ENCODE measurements at places on chromosomes 11 and 22.
A peak's percentile ranks its signal among the peaks of the same experiment; 100 is the strongest.

GRCh38 chr11:30504468-30504867, 81.7 kb downstream of the MPPED2 start:
- DNase-seq, result no peak
- H3K27me3 ChIP-seq, result no peaks in the 10 kb centered on the region
- H3K36me3 ChIP-seq, result peaks cover 33% of the 10 kb centered on the region

DNA sequence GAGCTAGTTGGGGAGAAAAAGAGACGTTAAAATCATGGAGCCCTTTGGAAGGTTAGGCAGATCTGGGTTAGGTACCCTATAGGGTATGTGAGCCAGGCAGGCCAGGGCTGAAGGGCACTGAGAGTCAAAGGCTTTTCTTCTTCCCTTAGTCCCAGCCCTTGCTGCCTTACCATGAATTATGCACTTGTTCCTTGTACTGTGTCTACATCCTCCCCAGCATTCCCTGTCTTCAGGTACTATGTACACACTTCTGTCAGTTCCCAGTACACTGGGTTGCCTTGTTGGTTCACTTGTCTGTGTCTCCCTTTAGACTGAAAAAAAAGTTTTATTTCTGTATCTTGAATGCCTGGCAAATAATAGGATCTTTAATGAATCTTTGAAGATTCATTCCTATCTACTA, 16.9 kb downstream of the RNF185 start:
- H3K4me3 ChIP-seq, result no peak overlapping the region
- no peak for DNase-seq
- H3K27me3 ChIP-seq, result no peaks in the 10 kb centered on the region
- H3K27ac ChIP-seq, result peak overlapping the region; percentile 83
- peaks cover 10% of the 10 kb centered on the region for H3K36me3 ChIP-seq

- peaks cover 48% of the 10 kb centered on the region for H3K27me3 ChIP-seq
- no peaks in the 10 kb centered on the region for H3K36me3 ChIP-seq
- H3K4me3 ChIP-seq, result no peak overlapping the region
- H3K27ac ChIP-seq, result no peak overlapping the region
- no peak for DNase-seq
- H3K4me1 ChIP-seq, result peaks cover 15% of the 10 kb centered on the region
These were observed 101.3 kb upstream of the FGF3 start for GRCh38 chr11:69920345-69921127.

DNA sequence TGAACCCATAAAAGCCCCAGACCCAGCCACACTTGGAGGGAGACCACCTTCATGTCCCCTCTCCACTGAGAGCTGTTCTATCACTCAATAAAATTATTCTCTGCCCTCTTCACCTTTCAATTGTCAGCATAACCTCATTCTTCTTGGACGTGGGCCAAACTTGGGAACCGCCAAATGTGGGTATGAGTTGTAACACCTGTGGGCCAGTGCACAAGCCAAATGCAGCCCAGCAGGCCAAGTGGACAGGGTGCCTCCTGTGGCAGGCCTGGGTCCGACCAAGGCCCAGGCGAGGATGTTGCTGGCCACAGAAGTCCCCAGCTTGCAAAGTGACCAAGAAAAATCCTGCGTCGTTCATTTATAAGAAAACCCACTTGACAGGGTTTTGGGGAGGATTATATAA, 621.2 kb downstream of the METTL15 start:
- no peak for DNase-seq
- peaks cover 22% of the 10 kb centered on the region for H3K4me1 ChIP-seq
- no peaks in the 10 kb centered on the region for H3K27me3 ChIP-seq
